ENCODE measurements at places on chromosomes 5 and 9.

GRCh38 chr9:132586830-132587591, 4.6 kb downstream of the BARHL1 start:
- DNase-seq = no peak

DNA sequence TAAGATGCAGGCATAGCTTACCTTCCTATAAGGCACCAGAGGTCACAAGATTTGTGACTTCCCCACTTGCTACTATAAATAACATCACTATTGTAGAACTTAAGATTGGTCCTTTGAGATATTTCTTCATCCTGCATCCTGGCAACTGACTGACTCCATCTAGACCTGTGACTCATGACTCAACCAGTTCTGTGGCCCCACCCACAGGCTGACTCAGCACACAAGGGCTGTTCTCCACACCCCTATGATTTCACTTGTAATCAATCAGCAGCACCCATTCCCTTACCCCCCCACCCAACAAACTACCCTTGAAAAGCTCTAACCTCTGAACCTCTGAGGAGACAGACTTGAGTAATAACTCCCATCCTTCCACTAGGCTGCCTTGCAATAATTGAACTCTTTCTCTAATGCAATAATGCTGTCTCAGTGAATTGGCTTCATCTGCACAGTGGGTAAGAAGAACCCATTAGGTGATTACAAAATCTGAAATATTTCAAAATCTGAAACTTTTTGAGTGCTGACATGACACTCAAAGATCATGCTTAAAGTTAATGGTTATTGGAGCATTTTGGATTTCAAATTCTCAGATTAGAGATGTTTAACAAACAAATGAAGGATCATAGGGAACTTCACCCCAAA, 296.7 kb downstream of the ARL15 start:
- DNase-seq = no peak

GRCh38 chr9:136856541-136857141, 4.5 kb downstream of the MAMDC4 start:
- no peak for DNase-seq

DNA sequence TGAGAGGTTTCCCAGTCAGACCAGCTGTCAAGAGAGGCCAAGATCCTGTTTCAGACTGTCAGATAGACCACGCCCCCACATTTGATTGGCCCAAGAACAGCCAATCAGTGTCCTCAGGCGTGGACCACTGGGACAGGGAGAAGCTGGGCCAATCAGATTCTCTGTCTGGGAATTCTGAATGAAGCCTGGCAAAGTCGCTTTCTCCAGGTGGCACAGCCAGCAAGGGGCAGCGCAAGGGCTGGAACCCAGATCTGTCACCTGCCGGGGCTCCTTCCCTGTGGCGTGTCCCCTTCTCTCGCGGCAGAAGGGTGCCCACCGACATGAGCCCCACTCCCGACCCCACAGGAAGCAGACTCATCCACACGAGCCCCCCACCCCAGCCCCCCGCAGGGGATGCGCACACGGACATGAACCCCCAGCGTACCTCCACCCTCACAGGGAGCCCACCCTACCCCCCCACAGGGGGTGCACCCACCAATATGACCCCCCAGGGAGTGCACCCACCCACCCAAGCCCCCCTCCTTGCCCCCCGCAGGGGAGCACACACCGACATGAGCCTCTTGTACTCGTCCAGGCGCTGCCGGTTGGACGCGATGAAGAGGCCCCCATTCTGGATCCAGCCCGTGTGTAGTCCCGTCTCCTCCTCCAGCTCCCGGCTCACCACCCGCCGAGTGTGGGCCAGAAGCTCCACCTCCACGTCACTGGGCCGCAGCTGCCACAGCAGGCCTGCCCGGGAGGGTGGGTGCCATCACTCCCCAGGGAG, 6.1 kb downstream of the SARDH start:
- no peak for DNase-seq

DNA sequence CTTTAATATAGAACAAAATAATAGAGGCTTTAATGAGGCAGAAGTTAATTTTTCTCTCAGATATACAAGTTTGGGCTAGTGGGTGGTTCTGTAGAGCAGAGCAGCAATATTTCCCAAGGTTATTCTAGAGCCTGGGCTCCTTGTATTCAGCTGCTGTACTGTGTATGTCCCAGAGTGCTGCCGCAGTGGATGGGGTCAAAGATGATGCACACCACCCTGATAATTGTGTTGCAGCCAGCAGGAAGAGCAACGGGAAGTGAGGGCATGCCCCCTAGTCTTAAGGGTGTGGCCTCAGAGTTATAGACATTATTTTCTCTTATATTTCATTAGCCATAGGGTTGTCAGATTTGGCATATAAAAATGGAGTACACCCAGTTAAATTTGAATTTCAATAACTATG, 23.9 kb upstream of the KIF4B start:
- DNase-seq = no peak

- no peak for DNase-seq
Measured at GRCh38 chr5:35177783-35178182, 52.5 kb downstream of the PRLR start.

GRCh38 chr5:52880541-52880940, 92.8 kb downstream of the ITGA1 start:
- DNase-seq = no peak

- no peak for DNase-seq
Measured at GRCh38 chr9:124452841-124453585, 2.8 kb downstream of the ADGRD2 start.

DNA sequence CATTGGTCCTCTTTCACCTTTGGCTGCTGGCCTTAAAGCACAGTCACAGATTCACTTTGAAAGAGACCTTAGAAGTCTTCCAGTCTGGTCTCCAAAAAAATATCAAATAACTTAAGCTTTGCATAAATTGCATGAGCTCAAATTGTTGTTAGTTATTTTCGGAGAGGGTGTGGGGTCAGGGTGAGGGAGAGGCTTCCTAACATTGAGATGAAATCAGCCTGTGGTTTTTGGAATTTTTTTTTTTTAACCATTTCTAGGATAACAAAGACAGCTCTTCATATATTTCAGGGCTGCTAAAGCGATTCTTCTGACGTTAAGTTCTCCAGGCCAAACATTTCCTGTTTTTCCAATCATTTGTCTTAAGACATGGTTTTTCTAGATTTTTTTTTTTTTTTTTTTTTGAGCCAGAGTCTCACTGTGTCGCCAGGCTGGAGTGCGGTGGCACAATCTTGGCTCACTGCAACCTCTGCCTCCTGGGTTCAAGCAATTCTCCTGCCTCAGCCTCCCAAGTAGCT, 4.5 kb downstream of the OCLN start:
- DNase-seq = no peak

DNA sequence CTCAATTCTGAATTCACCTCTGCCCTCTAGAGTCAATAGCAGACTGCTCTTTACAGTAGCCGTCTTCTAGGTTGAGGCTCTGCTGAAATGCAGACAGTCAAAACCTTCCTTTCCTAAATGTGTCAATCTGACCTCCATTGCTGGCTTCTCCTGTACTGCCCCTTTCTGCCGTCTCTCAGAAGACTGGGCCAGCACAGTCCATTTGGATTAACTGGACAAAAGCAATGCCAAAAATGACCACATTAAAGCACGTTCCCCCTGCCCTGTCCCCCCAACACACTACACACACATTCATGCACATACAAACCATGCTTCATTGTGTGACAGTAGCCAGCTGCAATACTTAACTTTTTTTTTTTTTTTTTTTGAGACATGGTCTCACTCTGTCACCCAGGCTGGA, 130.2 kb upstream of the LIFR start:
- DNase-seq = no peak

DNA sequence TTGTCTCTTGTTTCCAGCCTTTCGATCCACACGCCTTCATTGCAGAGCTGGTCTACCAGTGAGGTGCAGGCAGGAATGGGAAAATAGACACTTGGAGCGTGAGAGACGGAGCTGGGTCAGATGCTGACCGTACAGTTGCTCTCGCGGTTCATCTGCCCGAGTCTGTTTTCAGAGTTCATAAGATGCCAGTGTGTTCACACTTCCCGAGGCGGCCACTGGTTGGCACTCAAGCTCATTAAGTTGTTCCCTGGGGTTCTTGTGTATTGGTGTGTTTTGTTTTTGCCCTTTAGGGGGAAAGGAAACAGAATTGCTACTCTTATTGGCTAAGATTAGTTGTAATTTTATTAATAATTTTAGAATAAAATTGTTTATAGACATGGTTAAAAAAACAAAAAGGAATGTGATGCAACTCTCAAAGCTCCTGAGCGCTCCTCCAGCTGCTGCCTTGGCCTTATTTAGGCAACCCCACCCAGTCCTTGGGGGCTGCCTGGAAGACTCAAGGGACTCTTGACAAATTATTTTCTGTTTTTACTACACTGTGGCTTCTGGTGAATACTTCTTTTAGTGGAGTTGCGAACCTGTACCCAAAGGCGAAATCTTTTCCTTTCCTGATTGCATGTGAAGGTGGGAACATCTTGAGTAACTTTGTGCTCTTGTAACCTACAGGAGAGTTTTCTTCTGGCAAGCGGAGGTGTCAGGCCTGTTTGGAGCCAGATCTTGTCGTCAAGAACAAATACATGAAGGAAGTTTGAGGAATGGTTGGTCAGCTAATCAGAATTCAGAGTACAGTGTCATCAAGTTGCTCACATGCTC, 146.1 kb downstream of the MAST4 start:
- no peak for DNase-seq

DNA sequence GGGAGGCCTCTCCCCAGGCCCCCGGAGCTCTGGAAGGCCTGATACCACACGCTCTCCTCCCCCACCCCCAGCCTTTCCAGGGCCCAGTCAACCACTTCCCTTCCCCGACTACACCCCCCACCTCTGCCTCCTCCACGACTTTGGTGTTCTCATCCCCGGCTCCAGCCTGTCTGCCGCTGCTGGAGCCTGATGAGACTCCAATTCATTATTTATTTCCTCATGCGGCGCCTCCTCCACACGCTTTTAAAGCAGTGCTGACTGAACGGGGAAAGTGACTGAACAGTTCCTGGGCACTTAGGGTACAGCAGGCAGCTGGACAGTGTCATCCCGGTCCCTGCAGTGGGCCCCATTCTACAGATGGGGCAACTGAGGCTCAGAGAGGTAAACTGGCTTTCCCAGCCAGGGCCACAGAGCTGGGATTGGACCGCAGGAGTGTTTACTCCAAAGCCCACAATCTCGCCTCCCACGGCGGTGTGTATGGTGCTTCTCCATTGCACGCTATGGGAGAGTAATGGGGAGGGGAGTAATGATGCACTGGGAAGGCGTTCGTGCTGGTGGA, 15.9 kb upstream of the RPL26L1 start:
- DNase-seq = no peak

DNA sequence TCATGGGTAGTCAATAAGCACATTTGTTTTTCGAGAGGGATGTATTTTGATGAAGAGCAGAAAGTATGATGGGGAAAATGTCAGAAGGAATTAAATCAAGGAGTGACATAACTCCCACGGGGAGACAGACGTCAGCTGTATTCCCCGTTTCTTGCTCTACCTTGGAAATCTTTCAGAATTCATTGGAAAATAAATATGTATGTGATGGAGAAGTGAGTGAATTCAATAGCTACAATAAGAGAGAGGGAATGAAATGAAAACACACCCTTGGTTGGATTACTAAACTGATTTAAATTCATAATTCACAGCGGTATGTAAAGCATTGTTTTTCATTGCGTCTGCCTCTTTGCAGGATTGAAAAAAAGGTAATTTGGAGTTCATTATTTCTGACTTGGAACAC, 209.7 kb upstream of the KLF4 start:
- no peak for DNase-seq

GRCh38 chr5:149749481-149750365, 19.6 kb downstream of the PPARGC1B start:
- no peak for DNase-seq

DNA sequence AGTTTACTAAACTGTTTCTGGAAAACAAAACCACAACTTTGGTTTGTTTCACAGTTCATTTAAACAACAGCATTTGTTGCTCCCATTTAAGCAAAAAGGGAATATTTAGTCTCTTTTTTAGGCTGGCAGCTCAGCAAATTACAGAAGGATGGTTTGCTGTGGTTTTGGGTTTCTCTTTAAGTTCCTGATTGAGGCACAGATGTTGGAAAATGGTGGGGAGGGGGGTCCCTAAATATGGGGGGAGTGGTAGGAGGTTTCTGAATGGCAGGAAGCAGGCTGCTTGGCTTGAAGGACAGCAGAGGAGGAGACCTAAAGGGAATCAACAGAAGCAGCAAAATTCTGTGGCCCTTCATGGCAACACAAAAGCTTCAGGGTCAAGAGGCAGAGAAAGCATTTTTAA, 263.4 kb downstream of the ZSWIM6 start:
- no peak for DNase-seq

- no peak for DNase-seq
Measured at GRCh38 chr9:131461166-131461565, 41.6 kb upstream of the POMT1 start.

GRCh38 chr9:18632632-18633403, 158.9 kb downstream of the ADAMTSL1 start:
- DNase-seq = no peak

- no peak for DNase-seq
Measured at GRCh38 chr9:80410106-80410505, 838.3 kb downstream of the TLE4 start.

DNA sequence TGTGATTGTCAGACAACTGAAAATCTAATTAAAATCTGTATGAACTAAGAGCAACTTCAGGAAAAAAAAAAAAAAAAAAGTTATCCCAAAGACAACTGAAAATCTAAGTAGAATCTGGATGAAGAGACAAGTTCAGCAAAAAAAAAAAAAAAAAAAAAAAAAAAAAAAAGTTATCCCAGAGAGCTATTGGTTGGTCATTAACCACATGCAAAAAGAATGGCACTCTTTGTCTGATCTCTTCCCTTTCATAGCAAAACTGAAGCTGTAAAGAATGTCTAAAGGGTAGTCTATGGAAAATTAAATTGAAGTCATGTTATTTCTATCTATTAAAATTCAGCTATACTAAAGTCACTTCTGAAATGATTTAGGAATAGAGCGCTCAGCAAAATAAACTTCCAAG, 32.9 kb downstream of the STRBP start:
- DNase-seq = no peak

DNA sequence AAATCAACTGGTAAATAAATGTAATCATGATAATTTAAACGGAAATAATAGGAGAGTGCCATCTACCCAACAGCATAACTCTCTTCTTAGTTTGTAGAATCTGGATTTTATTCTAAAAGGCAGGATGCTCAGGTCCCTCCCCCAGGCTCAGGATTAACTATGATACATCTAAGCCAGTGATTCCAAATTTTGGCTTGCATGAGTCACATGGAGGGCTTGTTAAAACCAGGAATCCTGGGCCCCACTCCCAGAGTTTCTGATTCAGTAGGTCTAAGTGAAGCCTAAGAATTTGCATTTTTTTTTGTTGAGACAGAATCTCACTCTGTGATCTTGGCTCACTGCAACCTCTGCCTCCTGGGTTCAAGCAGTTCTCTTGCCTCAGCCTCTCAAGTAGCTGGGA, 62.3 kb upstream of the ZFR start:
- no peak for DNase-seq

GRCh38 chr9:111961575-111961974, 65.0 kb downstream of the UGCG start:
- DNase-seq = no peak

DNA sequence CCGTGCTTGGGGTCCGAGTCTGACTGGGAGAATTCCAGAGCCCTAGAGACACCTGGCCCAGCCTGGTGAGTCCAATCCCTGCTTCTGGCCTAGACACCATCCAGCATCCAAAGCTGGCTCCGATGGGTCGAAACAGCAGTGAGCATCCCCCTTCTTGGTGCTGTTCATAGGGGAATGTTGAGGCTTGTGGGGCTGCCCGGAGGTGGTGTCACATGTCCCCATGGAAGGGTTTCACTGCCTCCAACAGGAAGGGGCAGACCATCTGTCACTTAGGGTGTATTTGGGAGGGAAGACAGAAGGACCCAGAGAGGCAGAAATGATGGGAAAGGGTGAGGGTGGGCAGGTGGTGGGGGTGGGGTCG, 13.9 kb downstream of the C9orf50 start:
- DNase-seq = no peak

Measured in stimulated activated CD8-positive, alpha-beta memory T cell treated with anti-CD3 and anti-CD28 coated beads, Interleukin-7, amount 100 ng/mL, for 48 hours (primary cell).